Fibroblast of pulmonary artery (primary cell): ENCODE measurements at places on chromosomes 5 and 9.

- no peak for DNase-seq
Observed at GRCh38 chr9:136949239-136949816, 2.7 kb upstream of the LCN12 start.

GRCh38 chr9:129073404-129073803 is 7.5 kb upstream of the DOLPP1 start:
- DNase-seq: no peak

- DNase-seq: no peak
Observed at GRCh38 chr9:68417762-68418161, 61.4 kb downstream of the PGM5 start.

DNA sequence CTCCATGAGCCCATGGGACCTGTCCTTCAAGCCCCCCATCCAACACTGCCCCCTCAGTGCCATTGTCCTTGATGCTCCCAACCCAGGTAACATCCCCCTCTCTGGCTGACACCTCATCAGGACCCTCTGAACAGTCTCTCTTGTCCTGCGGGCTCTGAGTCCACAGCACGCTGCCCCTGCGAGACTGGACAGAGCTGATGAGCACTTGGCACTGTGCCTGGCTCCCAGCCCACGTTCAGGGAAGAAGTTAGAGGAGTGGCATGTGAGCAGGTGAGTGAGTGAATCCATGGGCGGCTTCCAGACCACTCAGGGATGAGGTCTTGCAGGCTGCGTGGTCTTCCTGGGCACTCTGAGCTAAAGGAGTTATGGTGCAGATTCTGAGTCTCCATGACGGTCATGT is 70.7 kb downstream of the PAX5 start:
- DNase-seq: no peak

DNA sequence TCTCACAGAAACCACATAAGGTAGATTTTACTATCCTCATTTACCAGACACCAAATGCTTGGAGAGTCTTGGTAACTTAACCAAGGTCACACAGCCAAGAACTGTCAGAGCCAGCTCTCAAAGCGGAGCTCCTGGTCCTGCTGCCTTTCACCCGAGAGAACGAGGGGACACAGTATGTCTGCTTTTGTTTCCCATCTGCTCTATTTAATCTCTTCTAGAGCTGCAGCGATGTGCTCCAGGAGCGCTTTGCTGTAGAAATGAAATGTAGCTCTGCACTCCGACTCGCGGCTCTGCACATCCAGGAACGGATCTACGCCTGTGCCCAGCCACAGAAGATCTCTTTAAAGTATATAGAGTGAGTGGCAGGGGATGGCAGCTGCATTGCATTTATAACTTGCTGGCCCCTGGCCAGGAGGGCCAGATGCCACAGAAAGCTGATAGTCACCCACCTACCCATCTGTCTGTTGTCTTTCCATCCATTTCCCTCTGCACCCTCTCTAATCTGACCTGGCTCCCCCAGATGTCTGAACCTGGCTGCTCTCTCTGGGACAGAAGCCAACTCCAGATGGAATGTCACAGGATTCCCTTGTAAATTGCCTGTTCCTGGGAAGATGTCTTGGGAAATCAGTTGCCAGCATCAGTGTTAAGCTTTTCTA is 21.4 kb upstream of the TRMT10B start:
- DNase-seq: no peak

- DNase-seq: no peak
Observed at GRCh38 chr9:27204578-27204977, 92.4 kb downstream of the EQTN start.
